NCI-H2107 (cell line): ENCODE measurements at places on chromosomes 11 and 22.

GRCh38 chr11:12761029-12761428 lies 86.8 kb downstream of the TEAD1 start:
- DNase-seq = no peak

DNA sequence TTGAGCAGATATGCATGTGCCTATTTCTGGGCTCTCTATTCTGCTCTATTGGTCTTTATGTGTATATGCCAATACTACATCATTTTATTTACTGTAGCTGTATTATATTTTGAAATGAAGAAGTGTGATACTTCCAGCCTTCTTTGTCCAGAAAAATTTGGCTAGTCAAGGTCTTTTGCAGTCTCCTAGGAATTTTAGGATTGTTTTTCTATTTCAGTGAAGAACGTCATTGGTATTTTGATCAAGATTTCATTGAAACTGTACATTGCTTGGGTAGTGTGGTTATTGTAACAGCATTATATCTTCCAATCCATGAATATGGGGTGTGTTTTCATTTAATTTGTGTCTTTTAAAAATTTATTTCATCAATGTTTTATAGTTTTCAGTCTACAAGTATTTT lies 400.3 kb downstream of the AASDHPPT start:
- no peak for DNase-seq

DNA sequence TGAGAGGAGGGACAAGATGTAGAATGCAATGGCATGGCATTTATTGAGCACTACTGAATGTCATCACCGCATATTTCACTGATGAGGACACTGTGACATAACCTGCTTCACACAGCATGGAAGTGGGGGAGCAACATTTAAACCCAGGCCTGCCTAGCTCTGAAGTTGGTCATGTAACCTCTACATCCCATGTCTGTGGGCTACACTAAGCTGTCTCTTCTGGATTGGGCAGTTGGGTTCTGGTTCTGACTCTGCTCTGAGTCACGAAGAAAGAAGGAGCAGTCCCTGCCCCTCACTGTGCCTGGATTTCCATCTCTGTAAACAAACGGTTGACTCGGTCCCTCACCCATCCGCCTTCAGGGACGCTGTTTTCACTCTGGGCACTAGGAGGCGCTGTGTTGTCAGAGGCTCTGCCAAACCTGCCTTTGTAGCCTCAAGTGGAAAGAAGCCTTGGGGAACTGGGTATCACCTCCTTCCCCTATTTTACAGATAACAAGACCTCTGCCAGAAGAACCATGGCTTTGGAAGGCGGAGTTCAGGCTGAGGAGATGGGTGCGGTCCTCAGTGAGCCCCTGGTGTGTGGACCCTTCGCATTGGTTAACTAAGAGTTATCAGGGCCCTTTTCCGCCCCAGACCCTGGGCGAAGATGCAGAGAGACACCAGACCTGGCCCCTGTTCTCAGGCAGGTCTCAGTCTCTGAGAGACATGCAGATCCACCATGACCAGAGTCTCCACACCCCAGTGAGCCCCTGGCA lies 12.7 kb upstream of the ARHGEF17 start:
- peak; percentile 30 for DNase-seq

DNA sequence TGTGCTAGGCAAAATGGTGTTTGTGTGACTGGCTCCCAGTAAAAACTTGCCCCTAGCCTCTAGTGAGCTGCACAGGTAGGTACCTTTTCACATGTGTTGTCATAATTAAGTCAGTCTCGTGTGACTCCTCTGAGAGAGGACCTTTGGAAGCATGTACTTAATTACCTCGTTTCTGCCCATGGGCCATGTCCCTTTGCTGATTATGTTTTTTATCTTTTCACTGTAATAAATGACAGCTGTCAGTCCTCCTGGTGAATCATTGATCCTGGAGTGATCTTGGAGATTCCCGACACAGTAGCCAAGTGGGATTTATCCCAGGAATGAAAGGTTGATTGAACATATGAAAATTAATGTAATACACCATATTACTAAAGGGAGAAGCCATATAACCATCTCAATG lies 12.5 kb upstream of the CLNS1A start:
- DNase-seq = no peak

DNA sequence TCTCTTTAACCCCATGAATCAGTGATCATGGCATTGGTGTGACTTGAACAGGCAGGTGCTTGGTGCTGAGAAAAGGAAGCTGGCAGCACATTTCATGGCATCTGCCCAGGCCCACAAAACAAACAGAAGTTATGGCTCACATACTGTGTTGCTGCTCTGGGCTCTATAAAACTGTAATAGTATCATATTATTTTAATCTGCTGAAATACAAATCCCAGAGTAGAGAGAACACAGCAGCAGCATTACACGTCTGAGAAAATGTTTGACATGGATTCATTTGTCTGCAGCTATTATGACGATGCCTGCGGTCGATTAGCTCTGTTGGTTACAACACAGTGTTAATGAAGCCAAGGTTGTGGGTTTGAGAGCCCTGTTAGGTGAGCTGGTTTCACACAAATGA lies 80.8 kb downstream of the ALX4 start:
- DNase-seq = no peak

DNA sequence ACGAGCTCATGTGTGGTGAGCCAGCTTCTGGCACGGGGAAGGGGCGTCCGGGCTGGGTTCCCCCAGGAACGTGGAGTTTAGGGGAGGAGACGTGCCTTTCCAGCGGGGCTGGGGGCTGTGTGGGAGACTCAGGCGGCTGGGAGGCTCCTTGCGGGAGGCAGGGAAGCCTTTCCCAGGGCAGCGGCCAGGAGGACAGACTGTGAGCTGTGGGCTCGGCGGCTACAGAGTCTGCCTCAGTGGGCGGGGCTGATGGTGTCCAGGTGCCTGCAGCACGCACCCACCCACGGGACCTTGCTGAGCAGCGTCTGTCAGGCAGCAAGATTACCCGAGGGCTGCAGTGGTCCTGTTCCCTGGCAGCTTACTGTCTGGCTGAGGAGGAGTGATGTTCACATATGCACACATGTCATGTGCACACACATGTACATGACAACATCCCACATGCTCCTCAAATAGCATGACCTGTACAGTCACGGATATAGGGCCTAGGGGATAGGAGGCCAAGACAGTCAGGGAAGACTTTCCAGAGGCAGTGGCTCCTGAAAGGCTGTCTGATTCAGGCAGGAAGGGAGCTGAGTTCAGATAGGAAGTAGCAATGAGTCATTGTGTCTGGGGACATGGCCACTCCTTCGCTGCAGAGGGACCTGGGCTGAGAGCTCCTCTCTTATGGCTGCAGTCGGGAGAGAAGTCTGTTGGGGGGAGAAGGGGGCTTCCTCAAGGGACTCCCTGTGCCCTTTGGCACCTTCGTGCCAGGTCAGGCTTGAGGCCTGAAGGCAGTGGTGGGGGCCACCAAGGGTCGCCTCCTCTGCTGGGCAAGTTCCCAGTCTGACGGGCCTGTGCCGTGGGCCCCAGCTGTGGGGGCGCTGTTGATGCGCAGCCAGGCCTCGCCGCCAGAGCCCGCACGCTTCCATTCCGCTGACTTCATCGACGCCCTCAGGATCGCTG lies 23.3 kb upstream of the PPP6R3 start:
- DNase-seq = no peak

- DNase-seq = no peak
Measured at GRCh38 chr11:68372114-68372513, 59.7 kb downstream of the LRP5 start.

- DNase-seq = no peak
Measured at GRCh38 chr22:37675930-37676735, 697 bp downstream of the LGALS1 start.

DNA sequence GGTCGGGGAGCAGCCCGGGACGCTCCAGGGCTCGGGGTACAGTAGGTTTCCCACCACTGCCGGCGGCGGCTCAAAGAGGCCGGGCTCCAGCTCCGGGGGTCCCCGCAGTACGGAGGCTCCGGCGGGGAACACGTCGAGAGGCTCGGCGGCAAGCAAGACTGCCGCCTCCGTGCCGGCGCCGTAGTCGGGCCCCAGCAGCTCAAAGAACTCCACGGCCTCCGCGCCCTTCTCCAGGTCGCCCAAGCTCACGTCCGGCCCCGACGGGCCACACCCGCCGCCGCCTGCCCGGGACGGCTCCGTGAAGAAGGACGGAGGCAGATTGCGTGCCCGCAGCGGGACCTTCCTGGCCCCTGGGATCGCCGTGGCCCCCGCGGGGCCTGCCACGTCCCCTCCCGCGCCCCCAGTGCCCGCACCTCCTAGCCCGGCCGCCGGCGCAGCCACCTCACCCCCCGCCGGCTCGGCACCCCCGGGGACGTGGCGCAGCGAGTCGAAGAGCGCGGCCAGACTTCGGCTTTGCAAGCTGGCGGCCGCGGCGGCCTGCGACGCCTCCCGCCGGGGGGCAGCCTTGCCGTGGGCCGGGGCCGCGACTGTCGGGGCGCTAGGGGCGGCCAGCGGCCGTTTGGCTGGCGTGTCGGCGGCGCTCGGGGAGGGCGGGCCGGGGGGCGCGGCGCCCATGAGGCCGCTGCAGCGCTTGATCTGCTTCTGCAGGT lies 775 bp downstream of the FAM181B start:
- no peak for DNase-seq

GRCh38 chr11:67045314-67045713 lies 11.3 kb upstream of the RHOD start:
- DNase-seq = no peak

DNA sequence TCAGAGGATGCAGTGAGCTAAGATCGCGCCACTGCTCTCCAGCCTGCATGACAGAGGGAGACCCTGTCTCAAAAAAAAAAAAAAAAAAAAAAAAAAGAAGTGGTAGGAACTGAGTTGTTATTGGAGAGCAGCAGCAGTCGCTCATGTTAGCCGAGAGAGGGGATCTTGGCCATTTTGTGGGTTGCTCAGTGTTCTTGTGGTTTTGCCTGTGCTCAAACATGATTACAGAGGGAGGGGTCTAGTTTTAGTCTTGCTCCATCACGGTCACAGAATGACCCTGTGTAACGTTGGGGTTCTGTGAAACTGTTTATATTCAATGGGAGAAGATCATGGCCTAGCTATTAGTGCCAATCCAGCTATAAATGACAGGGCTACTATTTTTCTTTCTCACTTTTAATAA lies 1.9 kb downstream of the DPAGT1 start:
- DNase-seq = no peak

- no peak for DNase-seq
Measured at GRCh38 chr11:49213026-49213560, 4.7 kb upstream of the FOLH1 start.

DNA sequence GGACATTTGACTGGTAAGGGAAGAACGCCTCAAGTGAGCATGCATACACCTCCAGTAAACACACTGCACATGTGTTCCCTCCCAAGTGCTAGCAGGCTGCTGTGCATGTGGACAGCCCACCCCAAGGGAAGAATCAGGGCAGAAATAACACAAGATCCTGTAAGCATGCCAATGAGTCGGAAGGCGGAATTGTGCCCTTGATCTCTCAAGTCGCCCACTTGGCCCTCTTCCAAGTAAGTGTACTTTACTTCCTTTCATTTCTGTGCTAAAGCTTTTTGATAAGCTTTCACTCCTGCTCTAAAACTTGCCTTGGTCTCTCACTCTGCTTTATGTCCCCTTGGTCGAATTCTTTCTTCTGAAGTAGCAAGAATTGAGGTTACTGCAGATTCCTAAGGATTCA lies 139.6 kb downstream of the TRPC6 start:
- no peak for DNase-seq

DNA sequence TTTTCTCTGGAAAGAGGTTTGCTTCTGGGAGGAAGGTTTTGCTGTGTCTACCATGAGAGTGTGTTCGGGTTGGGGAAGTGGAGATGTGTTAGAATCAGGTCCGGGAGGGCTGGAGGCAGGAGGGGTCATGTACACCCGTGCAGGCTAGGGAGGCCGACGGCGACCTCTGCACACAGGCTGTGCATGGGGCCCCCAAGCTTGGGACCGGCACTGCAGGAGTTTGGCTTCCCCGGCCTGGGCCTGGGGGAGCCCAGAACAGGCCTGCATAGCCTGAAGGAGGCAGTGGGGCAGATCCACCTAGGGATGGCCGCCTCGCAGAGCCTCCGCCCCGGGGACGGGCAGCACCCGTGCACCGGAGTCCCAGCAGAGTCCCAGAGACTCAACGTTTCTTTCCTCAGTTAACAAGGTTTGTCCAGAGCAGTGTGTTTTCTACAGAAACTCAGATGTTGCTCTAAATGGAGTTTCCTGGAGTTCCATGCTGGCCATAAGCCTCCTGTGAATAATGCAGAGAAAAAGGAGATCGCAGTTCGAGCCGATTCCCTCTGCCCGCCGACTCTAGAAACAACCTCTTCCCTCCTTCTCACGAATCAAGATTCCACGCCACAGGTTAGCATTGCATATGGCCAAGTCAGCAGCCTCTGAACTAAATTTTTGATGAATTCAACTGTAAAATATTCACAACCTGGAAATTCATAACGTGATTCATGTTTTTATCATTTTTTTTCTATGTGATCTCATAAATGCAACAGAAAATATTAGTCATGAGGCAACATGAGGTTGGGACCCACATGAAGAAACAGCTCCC lies 427.3 kb downstream of the BRD1 start:
- DNase-seq = no peak

GRCh38 chr11:45846974-45847910 lies at the start of gene CRY2:
Gene CRY2, plus strand, starts transcription at chr11:45847475. Its CDS starts 16 bp downstream, at chr11:45847491.
- peak; percentile 91 for DNase-seq

GRCh38 chr22:34427436-34427835 lies 507.2 kb upstream of the LARGE1 start:
- DNase-seq = no peak

DNA sequence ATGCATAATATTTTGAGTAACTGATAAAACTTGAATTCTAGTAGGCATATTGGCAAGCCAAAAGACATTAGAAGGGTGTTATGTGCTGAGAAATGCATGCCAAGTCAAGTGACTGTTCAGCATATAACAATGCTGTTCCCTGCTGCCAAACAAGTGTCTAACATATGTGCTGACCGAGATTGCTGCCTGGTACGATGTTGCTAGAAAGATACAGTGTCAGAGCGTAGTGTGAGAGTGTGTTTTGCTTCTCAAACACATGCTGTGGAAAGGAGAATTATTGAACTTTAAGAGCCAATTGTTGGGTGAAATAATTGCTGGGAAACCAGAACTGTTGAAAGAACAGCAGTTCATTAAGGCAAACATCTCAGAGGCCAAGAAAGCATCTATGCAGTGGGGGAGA lies 71.3 kb upstream of the GRIA4 start:
- DNase-seq = no peak

DNA sequence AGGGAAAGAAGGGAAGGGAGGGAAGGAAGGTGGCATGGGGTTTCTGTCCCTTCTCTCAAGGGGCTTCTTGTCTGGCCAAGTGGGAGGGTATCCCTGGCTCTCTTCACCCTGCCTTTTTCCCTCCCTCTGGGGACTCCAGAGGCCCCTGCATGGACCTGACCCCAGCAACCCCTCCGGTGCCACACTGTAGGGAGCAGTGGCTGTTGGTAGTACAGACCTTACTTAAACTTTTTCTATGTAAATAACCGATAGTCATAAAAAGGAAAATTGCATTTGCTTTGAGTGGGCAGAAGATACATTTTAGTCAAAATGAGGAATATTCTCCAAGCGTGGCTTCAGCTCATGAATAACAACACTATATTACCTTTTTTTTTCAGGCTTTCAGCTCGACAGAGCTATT lies 1384.0 kb downstream of the BRD1 start:
- DNase-seq = no peak

- no peak for DNase-seq
Measured at GRCh38 chr11:16242806-16243205, 113.5 kb downstream of the SOX6 start.

- no peak for DNase-seq
Measured at GRCh38 chr11:14073849-14074476, 111.4 kb downstream of the SPON1 start.

GRCh38 chr11:65262776-65263175 lies 1.0 kb downstream of the POLA2 start:
- no peak for DNase-seq
